Thyroid gland (tissue), 4 donors: ENCODE measurements at places on chromosomes 5 and 9. TPM values are rescaled to one million over a fixed set of nuclear protein-coding genes. Genes with fewer than 3 reads are reported as not detected.

GRCh38 chr9:135891027-135891631, 16.2 kb downstream of the CAMSAP1 start:
- no peak overlapping the region for H3K4me3 ChIP-seq
- H3K27me3 ChIP-seq = no peaks in the 10 kb centered on the region
- no peaks in the 10 kb centered on the region for H3K36me3 ChIP-seq
- H3K27ac ChIP-seq = no peak overlapping the region
- no peak for DNase-seq

- H3K36me3 ChIP-seq = no peaks in the 10 kb centered on the region
- no peak overlapping the region for H3K4me3 ChIP-seq
- peak overlapping the region; percentile 36 for H3K27ac ChIP-seq
These were observed 42.5 kb downstream of the ITGA2 start for GRCh38 chr5:53031695-53032096.

GRCh38 chr5:134540747-134541733, 15.6 kb downstream of the JADE2 start:
- H3K4me1 ChIP-seq = peaks cover 5% of the 10 kb centered on the region
- no peaks in the 10 kb centered on the region for H3K27me3 ChIP-seq
- no peak overlapping the region for H3K27ac ChIP-seq
- H3K4me3 ChIP-seq = no peak overlapping the region

DNA sequence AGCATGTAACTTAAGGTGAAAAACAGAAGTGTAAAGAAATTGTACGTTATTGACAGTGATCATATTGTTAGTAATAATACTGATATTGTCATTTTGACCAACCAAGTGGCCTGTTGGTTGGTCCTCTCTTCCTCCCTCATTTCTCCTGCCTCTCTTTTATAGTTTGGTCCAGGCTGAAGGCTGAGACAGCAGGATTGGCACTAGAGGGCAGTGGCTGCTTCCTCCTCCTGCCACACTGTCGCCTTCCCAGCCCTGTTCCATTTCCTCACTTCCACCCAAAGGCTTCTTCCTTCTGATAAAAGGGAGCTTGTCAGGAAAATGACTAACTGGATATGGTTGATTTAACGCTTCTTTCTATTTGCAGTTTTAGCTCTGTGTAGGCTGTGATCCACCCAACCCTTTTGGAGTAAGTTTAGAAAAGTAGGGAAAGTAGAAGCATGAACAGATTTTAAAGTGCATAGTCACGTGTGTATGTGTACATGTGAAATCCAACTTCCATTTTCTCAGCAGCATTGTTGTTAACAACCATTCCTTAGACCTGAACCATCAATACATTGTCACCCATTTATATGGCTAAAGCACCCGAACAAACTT, 35.6 kb downstream of the PTCD2 start:
- H3K4me3 ChIP-seq = no peak overlapping the region
- H3K4me1 ChIP-seq = peaks cover 6% of the 10 kb centered on the region
- no peaks in the 10 kb centered on the region for H3K27me3 ChIP-seq
- no peak overlapping the region for H3K27ac ChIP-seq

- H3K36me3 ChIP-seq = no peaks in the 10 kb centered on the region
- H3K4me3 ChIP-seq = no peak overlapping the region
- H3K27me3 ChIP-seq = no peaks in the 10 kb centered on the region
- no peaks in the 10 kb centered on the region for H3K4me1 ChIP-seq
- no peak overlapping the region for H3K27ac ChIP-seq
These were observed 5.4 kb downstream of the PCDHB15 start for GRCh38 chr5:141250576-141250975.

DNA sequence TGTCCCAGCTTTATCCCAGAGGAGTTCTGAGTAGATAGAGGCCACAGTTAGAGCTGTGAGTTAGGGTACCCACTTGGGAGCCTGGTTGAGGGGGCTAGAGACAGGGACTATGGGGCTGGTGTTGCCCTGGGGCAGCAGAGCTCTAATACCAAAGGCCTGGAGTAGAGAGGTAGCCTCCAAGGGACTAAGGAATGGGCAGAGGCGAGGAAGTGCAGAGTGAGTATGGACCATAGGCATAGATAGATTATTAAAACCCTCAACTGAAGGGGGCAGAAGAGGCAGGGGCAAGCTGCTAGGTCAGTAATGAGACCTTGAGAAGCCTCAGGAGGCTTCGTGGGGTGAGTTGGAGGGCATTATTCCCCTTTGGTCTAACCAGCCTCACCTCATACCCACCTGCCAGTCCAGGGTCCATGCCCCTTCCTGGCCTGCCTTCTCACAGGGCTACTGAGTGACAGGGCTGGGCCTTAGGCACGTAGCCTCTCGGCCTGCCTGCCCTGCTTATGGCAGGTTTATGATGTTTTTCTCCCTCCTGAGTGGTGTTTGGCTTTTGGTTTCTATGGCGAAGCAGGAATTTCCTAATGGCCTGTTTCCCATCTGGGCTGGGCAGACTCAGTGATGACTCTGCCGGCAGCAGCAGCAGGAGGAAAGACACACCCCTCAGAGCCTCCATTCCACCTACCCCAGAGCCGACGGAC, 8.0 kb downstream of the PDLIM4 start:
- DNase-seq = no peak
- peak overlapping the region; percentile 48 for H3K27ac ChIP-seq
- no peak overlapping the region for H3K4me3 ChIP-seq
- no peaks in the 10 kb centered on the region for H3K27me3 ChIP-seq
- H3K4me1 ChIP-seq = peaks cover 54% of the 10 kb centered on the region
- H3K36me3 ChIP-seq = no peaks in the 10 kb centered on the region

GRCh38 chr9:128101690-128102089, 25.8 kb downstream of the PTGES2 start:
- peaks cover 74% of the 10 kb centered on the region for H3K4me1 ChIP-seq
- H3K27ac ChIP-seq = peak overlapping the region; percentile 93
- peaks cover 24% of the 10 kb centered on the region for H3K36me3 ChIP-seq
- peak; percentile 36 for DNase-seq
- no peak overlapping the region for H3K4me3 ChIP-seq

DNA sequence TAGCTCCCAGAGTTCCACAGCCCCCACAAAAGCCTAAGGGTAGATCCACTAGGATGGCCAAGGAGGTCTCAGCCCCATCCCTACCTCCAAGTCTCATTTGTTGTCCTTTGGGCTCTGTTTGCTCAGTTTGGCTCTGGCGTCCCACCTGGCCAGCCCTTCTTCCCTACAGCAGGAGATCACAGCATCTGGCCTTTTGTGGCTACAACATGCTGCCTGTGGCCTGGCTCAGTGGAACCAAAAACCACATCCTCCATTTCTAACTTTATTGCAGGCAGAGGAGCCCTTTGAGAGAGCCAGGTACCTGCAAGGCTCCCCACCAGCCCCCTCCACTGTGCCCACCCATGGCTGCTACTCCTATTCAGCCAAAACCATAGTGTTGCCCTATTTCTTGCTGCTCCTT, 11.4 kb downstream of the JADE2 start:
- H3K4me3 ChIP-seq = no peak overlapping the region
- H3K27me3 ChIP-seq = no peaks in the 10 kb centered on the region
- DNase-seq = no peak
- no peak overlapping the region for H3K27ac ChIP-seq

- no peaks in the 10 kb centered on the region for H3K36me3 ChIP-seq
- no peaks in the 10 kb centered on the region for H3K4me1 ChIP-seq
- H3K4me3 ChIP-seq = no peak overlapping the region
- peak; percentile 35 for DNase-seq
These were observed 13.2 kb downstream of the CMYA5 start for GRCh38 chr5:79702606-79703380.

The FCHO2 gene
- total RNA-seq = 57.0 TPM

DNA sequence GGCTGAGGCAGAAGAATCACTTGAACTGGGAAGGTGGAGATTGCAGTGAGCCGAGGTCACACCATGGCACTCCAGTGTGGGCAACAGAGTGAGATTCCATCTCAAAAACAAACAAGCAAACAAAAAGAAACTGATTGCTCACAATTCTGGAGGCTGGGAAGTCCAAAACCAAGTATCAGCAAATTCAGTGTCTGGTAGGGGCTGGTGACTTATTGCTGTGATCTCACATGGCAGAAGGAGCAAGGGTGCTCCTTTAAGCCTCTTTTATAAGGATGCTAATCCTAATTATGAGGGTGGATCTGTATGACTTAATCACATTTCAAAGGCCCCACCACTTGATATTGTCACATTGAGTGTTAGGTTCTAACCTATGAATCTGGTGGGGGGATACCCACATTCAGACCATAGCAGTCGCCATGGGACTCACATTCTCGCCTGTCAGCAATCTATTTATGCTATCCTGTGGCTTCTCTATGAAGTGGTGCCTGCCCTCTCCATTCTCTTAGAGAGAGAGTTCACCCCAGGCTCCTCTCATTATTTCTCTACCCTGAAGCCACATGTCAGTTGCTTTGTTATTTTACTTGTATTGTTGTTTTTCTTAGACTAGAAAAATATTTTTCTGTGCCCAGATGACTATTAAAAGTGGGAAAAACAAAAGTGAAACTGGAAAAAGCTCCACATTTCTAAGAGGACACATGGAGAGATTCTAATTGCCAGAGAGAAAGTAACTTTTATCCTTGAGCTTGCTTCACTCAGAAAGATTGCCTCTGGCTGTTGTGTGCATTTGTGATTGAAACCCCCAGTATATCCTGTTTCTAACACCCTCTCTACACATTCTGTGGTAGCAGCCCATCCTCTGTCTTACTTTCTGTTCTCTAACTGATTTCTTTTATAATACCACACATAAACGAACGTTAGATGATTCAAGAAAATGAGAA, 18.8 kb upstream of the PRLR start:
- H3K27ac ChIP-seq = no peak overlapping the region
- H3K4me3 ChIP-seq = no peak overlapping the region
- no peaks in the 10 kb centered on the region for H3K27me3 ChIP-seq

The SLC25A2 gene
- total RNA-seq = not detected

The GRXCR2 gene
- total RNA-seq = not detected

DNA sequence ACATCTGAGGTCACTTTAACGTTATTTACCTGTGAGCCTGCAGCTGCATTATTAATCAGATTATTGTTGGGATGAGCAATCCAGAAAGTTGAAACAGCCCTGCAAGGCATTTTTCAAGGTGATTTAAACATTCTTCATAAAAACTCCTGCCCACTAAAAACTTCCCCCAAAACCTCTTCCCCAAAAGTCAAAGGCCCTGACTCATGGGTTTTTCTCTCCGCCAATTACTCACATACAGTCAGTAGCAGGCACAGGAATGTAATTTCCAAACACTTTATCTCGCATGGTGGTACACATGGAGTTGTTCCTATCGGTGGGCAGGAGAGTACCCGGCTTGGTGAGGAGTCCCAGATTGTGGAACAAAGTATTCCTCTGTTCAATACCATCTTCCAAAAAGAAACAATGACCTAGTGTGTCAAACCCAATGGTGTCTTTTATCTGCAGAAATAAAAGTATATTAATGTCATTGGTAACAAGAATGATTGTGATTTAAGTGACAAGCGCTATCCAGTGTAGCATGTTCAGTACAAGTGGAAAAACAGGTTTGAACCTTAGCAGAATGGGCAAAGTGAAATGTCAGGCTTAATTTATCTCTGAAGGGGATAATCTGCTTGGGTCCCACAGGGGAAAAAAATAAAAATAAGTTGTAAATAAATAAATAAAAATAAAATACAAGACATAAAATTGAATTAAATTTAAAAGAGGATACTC, 38.3 kb downstream of the CEMIP2 start:
- no peaks in the 10 kb centered on the region for H3K27me3 ChIP-seq
- H3K4me1 ChIP-seq = no peaks in the 10 kb centered on the region

DNA sequence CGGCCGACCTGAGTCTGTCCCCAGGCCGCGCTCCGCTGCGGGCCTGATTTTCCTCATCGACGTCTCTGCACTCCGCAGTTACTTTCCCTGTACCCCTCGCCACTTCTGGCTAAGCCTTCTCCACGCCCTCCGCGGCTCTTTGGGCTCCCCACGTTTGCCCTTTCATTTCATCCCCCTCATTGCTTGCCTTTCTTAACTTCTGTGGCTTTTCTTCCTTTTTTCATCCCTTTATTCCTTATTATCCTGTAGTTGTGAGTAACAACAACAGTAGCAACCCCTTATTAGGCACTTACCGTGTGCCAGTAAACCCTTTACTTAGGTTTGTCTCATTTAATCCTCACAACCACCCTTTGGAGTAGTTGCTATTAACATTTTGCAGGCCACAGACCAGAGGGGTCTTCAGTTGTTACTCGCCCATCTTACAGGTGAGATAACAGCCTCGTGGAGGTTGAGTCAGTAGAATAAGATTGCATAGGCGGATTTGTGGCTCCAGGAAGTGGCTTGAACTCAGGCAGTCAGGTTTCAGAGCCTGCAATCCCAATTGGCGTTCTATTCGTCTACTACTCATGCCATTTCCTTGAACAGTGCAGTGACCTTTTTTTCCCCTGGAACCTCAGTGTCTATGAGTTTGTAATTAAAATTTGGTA, 724 bp downstream of the TCERG1 start:
- H3K4me1 ChIP-seq = peaks cover 6% of the 10 kb centered on the region
- no peaks in the 10 kb centered on the region for H3K27me3 ChIP-seq
- no peak for DNase-seq
- no peaks in the 10 kb centered on the region for H3K36me3 ChIP-seq
- H3K4me3 ChIP-seq = peak overlapping the region; percentile 95
- H3K27ac ChIP-seq = peak overlapping the region; percentile 71

DNA sequence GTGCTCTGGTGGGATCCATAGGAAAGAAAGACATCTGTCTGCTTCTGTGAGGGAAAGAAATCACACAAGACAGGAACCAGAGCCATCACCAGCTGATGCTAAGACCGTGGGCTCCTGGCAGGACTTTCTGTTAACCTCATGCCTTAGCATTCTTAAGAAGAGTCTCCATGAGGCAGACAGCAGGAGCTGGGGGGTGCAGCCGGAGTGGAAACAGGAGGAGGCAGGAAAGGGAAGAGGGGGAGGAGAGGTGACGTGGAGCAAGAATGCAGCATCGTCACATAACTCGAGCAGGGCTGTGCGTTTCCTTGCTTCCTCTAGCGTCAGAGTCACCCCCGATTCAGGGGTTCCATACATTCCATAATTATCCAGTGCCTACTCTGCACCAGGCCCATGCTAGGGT, 53.6 kb downstream of the ERGIC1 start:
- peaks cover 5% of the 10 kb centered on the region for H3K36me3 ChIP-seq
- H3K27me3 ChIP-seq = no peaks in the 10 kb centered on the region
- DNase-seq = no peak
- peaks cover 48% of the 10 kb centered on the region for H3K4me1 ChIP-seq

GRCh38 chr9:120935383-120935857, 8.8 kb upstream of the TRAF1 start:
- H3K27ac ChIP-seq = peak overlapping the region; percentile 78
- H3K4me1 ChIP-seq = peaks cover 36% of the 10 kb centered on the region
- H3K36me3 ChIP-seq = no peaks in the 10 kb centered on the region
- no peaks in the 10 kb centered on the region for H3K27me3 ChIP-seq
